Activated naive CD4-positive, alpha-beta T cell treated with anti-CD3 and anti-CD28 coated beads, Interleukin-2, amount 50 U/mL, for 16 hours (primary cell): ENCODE measurements at places on chromosomes 3 and 15.

- DNase-seq = no peak
These were observed 99.0 kb upstream of the KCNMB2 start for GRCh38 chr3:178437236-178437635.

GRCh38 chr15:58731756-58732535 lies 17.6 kb downstream of the ADAM10 start:
- no peak for DNase-seq

- no peak for DNase-seq
These were observed 139.8 kb downstream of the WDR76 start for GRCh38 chr15:43966646-43967045.

DNA sequence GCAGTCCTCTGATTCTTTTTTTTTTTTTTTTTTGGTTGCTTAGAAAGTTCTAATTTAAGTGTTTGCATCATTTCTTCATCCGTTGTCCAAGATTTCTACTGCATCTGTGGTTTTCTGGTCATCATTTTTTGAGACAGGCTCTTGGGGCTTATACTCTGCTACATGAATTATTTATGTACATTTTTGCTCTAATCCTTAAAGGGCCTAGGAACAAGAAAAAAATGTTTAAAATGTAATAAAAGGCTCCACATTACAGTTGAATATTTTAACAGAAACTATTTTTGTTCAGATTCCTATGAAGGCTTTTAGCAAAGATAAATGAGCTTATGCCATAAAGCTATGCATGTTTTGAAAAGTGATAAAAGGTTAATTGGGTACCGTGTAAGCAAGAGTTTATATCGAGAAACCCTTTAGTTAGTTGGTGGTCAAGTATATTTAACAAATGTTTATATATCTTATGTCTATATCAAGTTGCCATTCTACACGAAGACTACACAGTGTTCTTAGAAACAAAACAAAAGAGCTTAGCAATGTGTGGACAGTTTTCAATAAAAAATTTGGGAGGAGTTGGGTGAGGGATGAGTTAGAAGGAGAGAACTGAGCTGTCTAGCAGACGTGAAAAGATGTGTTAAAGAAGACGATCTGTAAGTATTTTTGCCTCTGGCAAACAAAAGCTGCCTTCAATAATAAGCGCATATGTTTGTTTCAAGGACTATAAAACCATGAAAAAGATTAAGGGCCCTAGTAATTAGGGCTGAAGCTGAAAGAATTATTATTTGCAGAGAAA lies 563.6 kb upstream of the NAALADL2 start:
- DNase-seq = no peak

DNA sequence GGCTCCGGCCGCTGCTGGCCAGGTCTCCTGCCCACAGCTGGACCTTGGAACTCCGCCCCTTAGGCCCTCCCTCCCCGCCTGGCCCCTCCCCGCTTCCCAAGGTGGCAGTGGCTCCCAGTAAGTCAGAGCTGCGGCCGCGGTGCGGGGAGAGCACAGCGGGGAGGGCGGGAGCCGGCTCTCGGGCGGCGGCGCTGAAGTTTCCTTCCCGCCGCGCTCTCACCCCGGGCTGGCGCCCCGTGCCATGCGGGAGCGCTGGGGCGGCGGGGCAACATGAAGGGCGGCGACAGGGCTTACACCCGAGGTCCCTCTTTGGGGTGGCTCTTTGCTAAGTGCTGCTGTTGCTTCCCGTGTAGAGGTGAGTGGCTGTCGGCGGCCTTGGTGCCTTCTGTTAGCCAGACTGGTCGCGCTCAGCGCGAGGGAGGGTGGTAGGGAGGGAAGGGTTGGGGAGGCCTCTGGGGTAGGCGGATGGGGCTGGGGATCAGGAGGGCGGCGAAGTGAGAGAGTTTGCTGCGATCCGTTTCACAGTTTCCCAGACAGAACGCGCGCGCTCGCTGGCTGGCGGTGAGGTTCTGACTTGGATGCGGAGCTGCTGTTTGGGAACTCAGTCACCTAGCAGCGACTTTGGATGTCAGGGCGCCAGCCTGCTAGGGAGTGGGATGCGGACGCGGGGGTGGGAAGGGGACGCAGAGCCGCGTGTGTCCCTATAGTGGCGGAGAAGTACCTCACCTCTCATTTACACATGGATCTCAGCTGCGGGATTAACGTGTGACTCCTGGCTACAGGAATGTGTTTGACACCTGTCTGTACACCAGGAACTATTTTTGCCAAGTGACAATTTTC lies 145.5 kb upstream of the UMPS start:
- peak; percentile 36 for DNase-seq

DNA sequence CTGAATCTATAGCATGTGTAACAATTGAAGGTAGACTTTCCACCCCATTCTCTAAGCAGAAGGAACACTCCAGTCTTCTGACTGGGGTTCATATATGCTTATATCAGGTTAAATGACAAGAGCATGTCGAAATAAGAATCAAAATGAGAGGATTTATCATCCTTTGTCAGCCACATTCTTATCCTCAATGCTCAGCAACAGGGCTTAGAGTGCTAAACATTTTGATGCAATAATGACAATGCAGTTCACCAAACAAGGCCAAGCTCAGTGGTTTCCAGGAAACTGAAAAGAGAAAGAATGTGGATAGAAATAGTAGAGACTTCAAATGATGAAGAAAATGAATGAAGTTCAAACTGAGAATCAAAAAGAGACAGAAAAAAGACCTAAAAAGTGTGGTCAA lies 78.0 kb downstream of the FSIP1 start:
- DNase-seq = no peak

DNA sequence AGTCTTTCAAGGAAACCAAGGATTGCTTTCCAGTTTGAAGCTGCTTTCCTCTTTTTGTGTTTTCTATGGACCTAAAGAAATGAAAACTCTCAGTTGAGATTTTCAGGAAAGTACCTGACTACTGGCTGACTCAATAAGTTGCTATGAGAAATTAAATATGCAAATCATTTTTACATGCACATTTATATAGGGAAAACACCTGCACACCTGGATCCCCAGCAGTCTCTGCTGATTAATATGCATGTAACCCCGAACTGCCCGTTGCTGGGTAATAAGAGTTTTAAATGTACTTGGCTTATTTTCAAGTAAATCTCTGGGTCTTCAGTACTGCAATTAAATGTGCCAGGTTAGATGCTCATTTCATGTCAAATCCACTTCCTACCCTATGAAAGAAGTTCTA lies 77.2 kb downstream of the KBTBD8 start:
- DNase-seq = peak; percentile 12

DNA sequence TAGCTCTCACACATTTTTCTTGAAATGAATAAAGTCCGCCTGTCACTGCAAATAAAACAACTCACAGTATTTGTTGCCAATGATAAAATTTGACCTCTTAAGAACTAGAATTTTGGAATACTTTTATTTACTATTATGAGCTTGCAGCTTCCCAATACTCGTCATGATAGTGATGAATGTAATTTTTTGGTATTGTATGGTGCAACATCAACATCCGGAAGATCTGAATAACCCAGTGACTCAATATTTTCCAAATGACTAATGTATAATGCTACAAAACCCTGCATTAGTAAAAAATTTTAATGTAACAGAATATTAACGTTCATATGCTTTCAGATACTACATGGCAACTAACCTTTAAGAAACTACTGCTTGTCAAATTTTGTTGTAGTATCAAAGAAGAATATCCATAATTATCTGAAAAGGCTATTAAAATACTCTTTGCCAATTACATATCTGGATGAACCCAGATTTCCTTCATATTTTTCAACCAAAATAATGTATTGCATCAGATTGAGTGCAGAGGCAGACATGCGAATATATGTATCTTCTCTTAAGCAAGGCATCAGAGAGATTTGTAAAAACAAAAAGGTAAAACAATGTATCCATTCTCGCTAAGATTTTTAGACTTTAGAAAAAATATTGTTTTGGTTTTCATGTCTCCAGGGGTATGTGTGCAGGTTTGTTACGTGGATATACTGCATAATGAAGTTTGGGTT lies 95.3 kb downstream of the IGF2BP2 start:
- DNase-seq = no peak

DNA sequence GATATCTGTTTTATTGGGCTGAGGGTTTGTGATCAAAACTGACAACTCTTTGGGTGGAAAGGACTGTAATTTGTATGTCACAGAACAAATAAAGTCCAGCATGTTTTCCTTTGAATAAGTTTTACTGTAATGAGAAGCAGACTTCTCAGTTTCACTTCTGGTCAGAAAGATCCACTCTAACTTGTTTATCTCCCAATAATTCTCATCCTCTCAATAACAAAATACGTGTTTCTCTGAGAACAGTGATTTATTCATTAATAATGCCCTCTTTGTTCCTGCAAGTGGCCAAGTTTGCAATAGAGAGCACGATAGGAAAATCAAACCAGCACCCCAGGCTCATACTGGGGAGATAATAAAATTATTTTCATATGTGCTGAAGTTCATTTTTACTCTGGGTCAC lies 190.6 kb downstream of the CNTN3 start:
- DNase-seq = no peak
